Kidney (tissue), 22 donors: ENCODE measurements at places on chromosomes 3 and 15. TPM values are rescaled to one million over a fixed set of nuclear protein-coding genes. Genes with fewer than 3 reads are reported as not detected.

The WDR93 gene
- total RNA-seq, result 2.5 TPM

The PLSCR5 gene
- not detected for total RNA-seq

GRCh38 chr15:100780208-100780800 is 99.3 kb upstream of the ALDH1A3 start:
- no peak for DNase-seq

- no peak for DNase-seq
These were observed 31.9 kb downstream of the FBXO45 start for GRCh38 chr3:196600359-196600758.

DNA sequence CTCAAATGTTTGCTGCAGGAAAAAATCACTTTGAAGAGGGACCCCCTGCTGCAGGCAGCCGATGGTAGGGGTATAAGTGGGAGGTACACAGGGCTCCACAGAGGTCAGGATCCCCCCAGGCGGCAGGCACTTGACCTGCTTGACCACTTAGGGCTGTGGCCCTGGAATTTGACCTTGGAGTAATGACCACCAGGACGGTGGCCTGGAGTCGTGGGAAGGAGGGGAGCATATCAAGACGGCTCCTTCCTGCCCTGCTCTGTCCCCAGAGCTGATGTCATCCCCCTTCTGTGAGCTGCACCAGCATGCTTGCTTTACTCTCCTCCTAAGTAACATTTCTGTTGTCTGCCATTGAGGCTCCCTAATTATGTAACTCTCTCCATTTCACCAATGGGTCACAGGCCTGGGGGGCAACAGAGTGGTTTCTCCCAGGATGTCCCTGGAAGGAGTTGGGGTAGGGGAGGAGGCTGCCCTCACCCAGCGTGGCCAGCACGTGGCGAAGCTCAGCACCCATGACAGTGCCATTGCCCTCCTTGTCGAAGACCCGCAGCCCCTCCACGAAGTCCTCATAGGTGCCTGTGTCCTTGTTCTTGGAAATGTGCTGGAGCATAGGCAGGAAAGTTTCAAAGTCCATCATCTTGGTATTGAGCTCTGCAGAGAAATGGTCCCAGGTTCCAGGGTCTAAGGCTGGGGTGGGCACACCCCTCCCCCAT is 4.1 kb downstream of the MYL3 start:
- peak; percentile 48 for DNase-seq
